ENCODE measurements at places on chromosomes 7 and 10.

DNA sequence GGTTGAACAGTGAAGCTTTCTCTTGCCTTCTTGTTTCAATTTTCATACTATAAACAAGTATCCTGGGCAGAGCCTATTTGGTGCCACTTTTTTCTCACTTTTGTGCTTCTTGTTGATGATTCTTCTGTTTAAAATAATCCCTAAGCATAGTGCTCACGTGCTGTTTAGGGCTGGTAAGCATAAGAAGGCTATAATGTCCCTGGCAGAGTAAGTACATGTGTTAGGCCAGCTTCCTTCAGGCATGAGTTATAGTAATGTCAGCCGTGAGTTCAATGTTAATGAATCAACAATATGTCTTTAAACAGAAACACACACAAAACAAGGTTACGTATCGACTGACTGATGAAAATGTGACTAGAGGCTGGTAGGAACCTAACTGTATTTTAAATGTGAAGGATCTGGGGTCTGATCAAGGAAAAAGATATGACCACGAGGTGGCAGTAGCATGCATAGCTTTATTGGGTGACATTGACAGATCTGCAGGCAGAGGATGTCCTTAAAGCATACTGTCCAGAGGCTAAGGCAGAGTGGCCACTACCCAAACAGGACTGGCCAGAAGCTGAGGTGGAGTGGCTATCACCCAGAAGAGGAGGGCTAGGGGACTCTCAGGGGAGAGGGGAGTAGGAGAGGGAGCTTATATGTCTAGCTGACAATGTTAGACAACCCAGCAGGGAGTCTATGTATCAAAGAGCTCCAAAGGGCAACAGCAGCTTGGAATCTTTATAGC is 113.7 kb downstream of the BRAF start:
- peak; percentile 35 for DNase-seq

GRCh38 chr10:61894133-61894532 is 7.4 kb upstream of the ARID5B start:
- no peak for DNase-seq

GRCh38 chr10:47043928-47044538 is 132.8 kb downstream of the PTPN20 start:
- DNase-seq = no peak

- DNase-seq = no peak
Measured at GRCh38 chr7:71782051-71782450, 630.1 kb downstream of the CALN1 start.

DNA sequence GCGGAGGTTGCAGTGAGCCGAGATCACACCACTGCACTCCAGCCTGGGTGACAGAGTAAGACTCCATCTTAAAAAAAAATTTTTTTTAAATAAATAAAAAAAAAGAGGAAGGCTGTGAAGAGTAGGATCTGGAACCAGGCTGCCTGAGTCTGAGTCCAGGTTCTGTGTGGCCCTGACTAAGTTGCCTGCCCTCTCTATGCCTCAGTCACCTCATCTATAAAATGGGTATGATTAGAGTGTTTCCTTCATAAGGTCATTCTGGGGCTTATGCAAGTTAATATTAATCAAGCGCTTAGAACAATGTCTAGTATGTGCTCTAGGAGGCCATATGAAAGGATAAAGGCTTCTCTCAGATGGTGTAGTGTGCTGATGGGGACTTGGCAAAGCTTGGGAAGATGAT is 12.3 kb downstream of the COL26A1 start:
- no peak for DNase-seq

- no peak for DNase-seq
Measured at GRCh38 chr7:90769036-90769435, 172.9 kb downstream of the CDK14 start.

DNA sequence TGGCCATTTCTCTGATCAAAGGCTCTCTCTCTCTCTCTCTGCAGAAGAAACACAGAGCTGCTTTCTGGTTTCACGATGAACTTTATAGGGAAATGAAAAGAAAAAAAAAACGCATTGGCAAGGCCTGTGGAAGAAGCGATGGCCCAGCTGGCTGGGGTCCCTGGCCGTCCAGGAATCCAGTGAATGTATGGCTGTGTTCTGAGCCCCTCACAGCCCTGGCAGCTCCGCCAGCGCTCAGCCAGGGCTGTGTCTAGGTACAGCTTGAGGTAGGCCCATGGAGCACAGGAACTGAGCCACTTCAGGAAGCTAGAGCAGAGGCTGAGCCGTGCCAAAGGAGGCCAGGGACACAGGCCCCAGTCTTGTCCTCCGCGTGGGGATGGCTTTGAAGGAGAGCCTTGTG is 13.1 kb upstream of the UCMA start:
- no peak for DNase-seq

GRCh38 chr7:127995881-127996215 is 35.4 kb downstream of the LRRC4 start:
- no peak for DNase-seq

GRCh38 chr7:26705567-26705966 is 158.8 kb downstream of the SKAP2 start:
- no peak for DNase-seq

DNA sequence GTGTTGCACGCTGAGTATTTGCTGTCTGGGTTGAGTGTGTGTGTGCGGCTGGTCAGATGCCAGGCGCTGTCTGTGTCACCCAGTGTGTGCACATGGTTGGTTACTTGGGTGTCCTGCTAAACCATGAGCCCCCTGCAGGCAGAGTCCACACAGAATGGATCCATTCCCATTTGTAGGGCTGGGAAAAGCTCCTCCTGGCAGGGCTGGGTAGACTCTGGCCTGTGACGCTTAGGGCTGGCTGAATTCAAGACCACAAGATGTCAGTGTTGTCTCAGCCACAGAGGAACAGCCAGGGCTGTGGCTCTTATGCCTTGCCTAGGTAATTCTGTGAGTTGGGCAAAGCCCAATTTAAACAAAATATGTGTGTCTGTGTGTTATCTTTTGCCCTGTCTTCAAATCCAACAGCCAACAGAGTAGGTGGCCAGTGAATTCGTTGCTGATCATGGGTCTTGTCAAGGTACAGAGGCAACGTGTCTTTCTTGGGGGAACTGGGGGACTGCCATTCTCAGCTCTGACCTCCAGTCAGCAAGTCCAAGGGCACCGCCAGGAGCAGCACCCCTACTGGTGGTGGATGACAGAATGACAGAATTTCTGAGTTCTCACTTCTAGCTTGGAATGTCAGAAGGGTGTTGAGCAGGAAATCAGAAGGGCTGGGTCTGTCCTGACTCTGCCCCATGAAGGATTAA is 285.1 kb downstream of the CCSER2 start:
- DNase-seq = no peak

DNA sequence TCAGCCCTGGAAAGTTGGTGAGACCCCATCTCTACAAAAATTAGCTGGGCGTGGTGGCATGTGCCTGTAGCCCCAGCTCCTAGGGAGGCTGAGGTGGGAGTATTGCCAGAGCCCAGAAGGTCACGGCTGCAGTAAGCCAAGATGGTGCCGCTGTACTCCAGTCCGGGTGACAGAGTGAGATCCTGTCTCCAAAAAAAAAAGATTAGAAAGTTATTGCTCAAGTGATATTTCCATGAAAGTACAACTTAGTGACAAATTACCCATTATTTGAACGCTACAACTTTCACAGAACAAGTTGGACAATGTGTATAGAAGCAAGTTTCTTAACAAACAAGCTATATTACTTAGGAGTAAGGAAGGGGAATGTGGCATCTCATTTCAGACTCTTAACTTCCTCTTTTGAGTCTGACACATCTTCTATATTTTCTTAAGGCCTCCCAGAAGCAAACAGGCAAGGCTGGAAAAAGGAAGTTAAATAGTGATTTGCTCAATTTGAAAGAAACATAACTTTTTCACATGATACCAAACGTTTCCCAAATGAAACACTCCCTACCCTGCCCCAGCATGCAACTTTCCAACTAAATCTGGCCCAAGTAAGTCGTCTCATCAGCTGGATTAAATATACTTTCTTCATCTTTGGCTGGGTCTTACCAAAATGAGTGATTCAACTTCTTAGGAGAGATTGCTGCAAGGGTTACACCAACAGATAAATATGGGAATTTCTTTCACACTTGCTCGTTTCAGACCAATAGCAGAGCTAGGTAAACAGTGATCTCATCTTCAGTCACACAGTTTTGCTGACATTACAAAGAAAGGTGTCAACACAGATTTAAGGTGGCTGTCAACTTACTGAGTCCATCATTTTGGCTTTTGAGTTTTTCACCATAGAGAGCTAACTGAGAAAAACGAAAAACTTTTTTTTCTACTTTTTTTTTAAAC is 66.3 kb upstream of the KLF6 start:
- no peak for DNase-seq

GRCh38 chr7:135509589-135509838 is 388 bp downstream of the CNOT4 start:
- no peak for DNase-seq

DNA sequence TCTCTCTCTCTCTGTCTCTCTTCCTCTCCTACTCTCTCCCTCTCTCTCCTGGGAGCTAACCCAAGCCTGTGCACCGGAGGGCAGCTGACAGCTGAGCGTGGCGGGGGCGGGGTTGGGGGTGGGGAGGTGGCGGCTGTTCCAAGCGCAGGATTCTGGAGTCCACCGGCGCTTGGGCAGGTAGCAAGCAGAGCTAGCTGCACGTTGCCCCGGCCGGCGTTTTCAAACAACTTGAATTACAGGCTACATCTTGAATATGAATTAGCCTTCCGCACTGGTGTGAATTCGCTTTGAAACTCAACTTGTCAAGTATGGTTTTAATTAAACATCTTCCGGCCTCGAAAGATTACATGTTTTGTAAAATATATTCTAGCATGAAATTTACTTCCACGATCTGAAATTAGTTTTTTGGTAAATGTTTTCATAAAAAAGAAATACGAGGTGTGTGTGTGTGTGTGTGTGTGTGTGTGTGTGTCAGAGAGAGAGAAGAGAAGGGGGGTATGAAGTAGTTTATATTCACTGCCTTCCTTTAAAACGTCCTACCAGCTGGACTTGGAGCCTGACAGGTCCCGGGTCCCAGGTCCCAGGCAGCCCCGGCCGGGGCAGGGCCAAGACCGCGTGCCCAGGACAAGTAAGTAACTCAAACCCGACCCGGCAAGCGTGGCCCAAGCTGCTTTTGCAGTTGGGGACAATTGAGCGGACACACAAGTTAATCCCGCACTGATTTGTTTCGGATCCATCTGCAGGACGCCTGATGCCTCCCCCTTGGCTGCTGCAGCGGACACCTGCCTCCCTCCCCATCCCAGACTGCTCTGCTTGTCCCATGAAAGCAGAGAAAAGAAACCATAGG is 9.0 kb upstream of the DLX6 start:
- DNase-seq = no peak

DNA sequence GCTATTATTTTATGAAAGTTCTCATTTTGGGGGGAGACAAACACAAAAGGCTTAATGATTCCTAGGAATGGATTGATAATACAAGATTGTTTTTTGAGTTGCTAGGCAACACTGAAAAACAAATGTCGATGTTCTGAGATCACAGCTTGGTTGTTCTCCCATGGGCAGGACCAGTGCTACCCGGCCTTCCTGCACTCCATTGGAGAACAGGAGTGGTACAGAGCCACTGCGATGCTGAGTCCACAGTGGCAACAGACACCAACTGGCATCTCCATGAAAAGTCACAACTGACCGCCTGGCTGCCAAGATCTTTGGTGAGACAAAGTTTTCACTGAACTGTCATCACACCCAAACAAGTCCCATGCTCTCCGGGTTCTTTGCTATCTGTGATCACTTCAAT is 68.9 kb upstream of the NMT2 start:
- DNase-seq = no peak

GRCh38 chr10:124220971-124221355 is 127.6 kb upstream of the CHST15 start:
- no peak for DNase-seq

DNA sequence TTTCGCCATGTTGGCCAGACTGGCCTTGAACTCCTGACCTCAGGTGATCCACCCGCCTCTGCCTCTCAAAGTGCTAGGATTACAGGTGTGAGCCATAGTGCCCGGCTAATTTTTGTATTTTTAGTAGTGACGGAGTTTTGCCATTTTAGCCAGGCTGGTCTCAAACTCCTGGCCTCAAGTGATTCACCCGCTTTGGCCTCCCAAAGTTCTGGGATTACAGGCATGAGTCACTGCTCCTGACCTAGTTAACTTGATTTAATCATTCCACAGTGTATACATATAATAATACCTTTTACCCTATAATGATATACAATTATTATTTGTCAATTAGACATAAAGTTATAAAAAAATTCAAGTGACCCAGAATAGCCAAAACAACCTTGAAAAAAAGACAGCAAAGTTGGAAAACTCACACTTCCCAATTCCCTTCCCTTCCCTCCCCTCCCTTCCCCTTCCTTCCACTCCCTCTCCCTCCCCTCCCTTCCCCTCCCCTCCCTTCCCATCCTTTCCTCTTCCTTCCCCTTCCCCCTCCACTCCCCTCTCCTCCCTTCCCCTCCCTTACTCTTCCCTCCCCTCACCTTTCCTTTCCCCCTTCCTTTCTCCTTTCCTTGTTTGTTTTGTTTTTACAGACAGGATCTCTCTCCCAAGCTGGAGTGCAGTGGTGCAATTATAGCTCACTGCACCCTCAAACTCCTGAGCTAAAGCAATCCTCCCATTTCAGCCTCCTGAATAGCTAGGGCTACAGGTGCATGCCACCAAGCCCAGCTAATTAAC is 14.8 kb upstream of the ZMIZ2 start:
- DNase-seq = no peak

GRCh38 chr10:122018951-122019413 is 30.0 kb downstream of the TACC2 start:
- no peak for DNase-seq

DNA sequence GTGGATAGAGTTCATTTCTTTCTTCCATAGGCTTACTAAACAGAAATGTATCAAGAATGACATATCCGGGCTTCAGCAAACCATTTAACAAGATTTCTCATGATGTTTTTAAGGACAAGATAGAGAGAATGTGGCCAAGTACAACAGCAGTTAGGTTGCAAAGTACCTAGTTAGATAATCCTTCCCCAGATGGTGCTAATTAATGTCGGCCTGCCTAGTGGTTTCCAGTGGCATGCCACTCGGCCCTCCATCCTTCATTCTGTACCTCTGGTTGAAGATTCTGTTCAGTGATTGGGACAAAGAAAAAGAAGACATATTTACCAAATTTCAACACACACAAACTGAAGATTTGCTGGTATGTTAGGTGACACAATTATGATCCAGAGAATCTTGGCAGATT is 212.1 kb downstream of the MACC1 start:
- DNase-seq = no peak

GRCh38 chr10:58585435-58585834 is 72.8 kb downstream of the BICC1 start:
- DNase-seq = no peak
